ENCODE measurements at places on chromosomes 3 and 15.

GRCh38 chr3:24242012-24242698 is 252.5 kb downstream of the THRB start:
- peak; percentile 85 for DNase-seq

DNA sequence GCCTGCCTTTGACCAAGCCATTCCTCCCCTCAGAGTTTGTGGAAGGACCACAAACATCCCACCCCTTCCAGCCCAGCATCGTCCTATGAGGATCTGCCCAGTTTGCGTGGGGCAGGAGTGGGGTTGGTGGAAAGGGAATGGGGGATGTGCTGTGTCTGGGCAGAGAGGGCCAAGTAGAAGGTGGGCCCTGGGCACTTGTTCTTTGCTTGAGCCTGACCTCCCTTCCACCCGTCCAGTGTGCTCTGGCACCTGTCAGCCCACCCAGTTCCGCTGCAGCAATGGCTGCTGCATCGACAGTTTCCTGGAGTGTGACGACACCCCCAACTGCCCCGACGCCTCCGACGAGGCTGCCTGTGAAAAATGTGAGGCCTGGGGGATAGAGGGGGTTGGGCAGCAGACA is 10.3 kb downstream of the SPINT1 start:
- no peak for DNase-seq

- peak; percentile 58 for DNase-seq
Measured at GRCh38 chr3:45760878-45761711, 35.2 kb downstream of the SLC6A20 start.

DNA sequence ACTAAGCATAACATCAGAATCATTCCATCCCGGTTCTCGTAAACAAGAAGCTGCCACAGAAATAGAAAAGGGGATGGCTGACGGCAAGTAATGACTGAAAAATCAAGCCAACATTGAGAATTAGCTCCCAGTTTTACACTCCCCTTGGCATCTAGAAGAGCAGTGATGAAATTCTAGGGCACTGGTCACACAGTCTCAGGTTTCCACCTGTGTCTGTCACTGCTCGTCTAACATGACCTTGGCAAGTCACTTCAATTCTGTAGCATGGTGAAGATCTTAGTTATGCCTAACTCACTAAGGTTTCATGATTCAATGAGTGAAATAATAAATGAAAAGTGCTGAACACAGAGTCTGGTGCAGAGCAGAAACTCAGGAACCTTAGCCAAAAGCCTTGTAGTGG is 272.3 kb upstream of the ARRDC4 start:
- DNase-seq = no peak

- peak; percentile 36 for DNase-seq
Measured at GRCh38 chr15:39388118-39388517, 192.8 kb upstream of the THBS1 start.

- no peak for DNase-seq
Measured at GRCh38 chr3:150740733-150741496, 22.1 kb downstream of the SIAH2 start.

DNA sequence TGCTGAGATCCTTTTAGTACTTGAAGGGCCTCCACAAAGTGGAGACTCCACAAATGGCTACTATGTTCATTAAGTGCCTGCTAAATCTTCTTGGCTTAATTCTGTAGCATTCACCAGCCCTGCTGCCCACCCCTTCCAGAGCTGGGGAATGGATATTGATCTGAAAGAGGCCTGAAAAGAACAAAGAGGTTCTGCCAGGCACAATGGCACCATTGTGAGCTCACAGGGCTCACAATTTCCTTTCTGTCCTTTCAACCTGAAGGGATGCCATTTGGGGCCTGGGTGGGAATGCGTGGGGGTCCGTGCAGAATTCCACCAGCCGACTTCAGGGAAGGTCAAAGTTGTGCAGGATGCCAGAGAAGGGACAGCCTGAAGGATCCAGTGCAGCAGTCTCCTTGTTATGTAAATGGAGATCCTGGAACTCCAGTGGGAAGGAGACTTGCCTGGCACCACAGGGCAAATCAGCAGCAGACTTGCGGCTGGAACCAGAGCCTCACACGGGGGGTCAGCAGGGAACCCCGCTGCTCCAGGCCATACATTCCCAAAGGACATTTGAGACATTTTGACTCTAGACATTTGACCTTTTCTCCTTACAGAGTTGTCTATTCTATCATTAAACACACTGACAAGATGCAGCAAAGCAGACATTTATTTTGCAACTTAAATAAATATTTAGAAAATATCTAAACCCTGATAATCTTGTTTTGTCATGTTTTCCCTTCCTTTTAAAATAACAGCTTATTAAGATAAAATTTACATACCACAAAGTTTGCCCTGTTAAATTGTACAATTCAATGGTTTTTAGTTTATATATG is 21.5 kb upstream of the MORF4L1 start:
- no peak for DNase-seq

GRCh38 chr3:11581237-11582190 is 62.2 kb downstream of the VGLL4 start:
- peak; percentile 76 for DNase-seq

DNA sequence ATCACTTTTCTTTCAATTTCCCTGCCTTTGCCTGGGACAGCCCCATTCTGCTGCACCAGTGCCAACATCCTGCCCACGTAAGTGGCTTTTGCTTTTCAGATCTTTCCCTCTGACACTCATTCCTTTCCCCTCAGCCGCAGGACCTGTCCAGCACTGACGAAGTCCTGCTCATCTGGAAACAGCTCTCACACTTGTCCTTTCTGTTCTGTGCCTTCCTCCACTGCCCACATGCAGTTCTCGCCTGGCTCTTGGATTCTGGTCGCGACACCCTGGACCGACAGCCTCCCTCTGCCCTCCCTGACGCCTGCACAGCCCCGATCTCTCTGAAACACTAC is 99.7 kb downstream of the ADCY5 start:
- DNase-seq = no peak
